ENCODE measurements at places on chromosomes 6 and 20. TPM values are rescaled to one million over a fixed set of nuclear protein-coding genes. Genes with fewer than 3 reads are reported as not detected.

The TGM6 gene
- not detected for total RNA-seq

The CRISP2 gene
- total RNA-seq, result not detected

The WFDC2 gene
- not detected for total RNA-seq

The DEFB125 gene
- not detected for total RNA-seq

The TTK gene
- total RNA-seq, result 7.2 TPM

The MLN gene
- total RNA-seq, result not detected

The OLIG3 gene
- total RNA-seq, result not detected

The RNF39 gene
- total RNA-seq, result not detected

The PRSS35 gene
- total RNA-seq, result not detected

The MEP1A gene
- total RNA-seq, result not detected

The TBXT gene
- total RNA-seq, result not detected

The ZBP1 gene
- total RNA-seq, result not detected

The NXT1 gene
- 32.6 TPM for total RNA-seq

The PROKR2 gene
- total RNA-seq, result not detected

The C20orf202 gene
- total RNA-seq, result not detected

The PRKN gene
- total RNA-seq, result 0.93 TPM

The ELOVL2 gene
- not detected for total RNA-seq

The PRPH2 gene
- total RNA-seq, result 0.15 TPM

The FAM209B gene
- total RNA-seq, result not detected

The RALGAPA2 gene
- total RNA-seq, result 98.7 TPM

The SLC22A2 gene
- total RNA-seq, result not detected

The BIRC7 gene
- total RNA-seq, result 0.12 TPM

The VWA7 gene
- total RNA-seq, result 0.58 TPM

The SDCBP2 gene
- total RNA-seq, result 4.4 TPM

The SPATA25 gene
- total RNA-seq, result 0.29 TPM

The STMND1 gene
- total RNA-seq, result not detected

The HLA-DMB gene
- 1.8 TPM for total RNA-seq

The RHAG gene
- not detected for total RNA-seq

The CTNNBL1 gene
- total RNA-seq, result 32.4 TPM

The CD93 gene
- 604 TPM for total RNA-seq

The MYB gene
- total RNA-seq, result 0.47 TPM

The DCDC2 gene
- total RNA-seq, result 23.2 TPM

All from glomerular endothelial cell (primary cell).